Cortex of kidney (tissue), 1 donor: ENCODE measurements at places on chromosomes 13 and 19.

DNA sequence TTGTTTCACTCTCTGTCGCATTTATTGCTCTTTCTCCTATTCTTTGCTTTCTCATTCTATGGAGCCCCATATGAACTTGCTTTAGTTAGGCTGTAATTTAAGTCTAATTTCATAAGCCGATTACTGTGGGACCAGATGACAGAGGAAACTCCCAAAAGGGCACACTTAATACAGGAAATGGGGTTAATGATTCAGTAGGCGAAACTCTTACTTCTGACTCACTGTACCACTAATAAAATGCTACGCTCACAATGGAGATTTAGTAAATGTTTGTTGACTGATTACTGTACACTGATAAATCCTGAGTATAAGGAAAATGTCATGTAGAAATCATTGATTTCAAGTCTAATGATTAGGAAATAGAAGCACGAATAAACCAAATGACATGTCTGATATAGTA lies 276.4 kb downstream of the KLF5 start:
- no peak for DNase-seq

- no peak for DNase-seq
These were observed 12.7 kb downstream of the C19orf12 start for GRCh38 chr19:29702161-29702962.

DNA sequence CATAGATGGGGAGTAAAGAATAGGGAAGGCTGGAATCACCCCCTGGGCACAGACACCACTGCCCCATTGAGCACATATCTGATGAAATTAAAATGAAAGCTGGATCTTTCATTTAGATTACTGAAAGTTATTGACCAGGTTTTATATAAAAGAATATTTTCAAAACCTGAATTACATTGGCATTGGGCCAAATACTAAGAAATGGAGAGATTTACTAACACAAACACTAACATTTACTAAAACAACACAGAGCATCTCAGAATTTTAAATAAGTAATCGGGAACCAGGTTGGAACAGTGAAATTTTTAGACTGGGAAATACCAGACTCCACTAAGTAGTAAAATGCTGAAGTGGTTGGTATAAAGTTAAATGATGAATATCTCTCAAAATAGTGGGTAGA lies 88.9 kb downstream of the HS6ST3 start:
- no peak for DNase-seq

DNA sequence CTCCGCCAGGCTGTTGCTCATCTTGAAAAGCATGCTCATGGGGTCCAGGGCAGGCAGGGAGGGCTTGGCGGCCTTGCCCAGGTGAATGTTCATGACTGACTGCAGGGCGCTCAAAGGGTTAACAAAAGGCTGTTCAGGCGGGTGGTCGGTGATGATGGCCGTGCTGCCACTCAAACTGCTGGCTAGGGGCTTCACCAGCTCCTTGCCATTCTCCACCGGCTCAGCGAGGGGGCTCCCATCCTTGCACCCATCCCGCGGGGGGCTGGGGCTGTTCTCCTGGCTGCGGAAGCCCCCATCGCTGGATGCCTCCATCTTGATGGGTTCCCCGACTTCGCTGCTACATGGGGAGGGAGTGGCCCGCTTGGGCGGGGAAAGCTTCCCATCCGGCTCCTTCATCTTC lies 71.7 kb downstream of the TSHZ3 start:
- DNase-seq = no peak

GRCh38 chr13:74710006-74710405 lies 575.8 kb upstream of the KLF12 start:
- no peak for DNase-seq

DNA sequence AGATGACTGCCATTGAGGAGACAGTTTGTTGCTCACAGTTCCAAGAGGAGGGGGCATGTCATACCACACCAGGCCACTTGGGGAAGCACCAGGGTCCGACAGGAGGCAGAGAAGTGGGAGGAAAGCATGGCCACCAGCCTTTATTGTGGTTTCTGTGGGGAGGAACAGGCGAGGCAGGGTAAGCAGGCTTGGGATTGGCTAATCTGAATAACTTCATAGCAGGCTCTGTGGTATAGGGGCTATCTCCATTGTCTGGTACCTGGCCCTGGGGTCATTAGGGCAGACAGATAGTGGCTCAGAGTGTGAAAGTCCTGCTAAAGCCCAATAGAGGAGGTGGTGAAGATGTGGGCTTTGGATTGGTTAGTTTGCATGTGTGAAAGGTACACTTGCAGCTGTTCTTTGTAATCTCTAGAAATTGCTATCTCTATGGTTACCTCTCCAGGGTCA lies 35.5 kb downstream of the CBY2 start:
- no peak for DNase-seq

DNA sequence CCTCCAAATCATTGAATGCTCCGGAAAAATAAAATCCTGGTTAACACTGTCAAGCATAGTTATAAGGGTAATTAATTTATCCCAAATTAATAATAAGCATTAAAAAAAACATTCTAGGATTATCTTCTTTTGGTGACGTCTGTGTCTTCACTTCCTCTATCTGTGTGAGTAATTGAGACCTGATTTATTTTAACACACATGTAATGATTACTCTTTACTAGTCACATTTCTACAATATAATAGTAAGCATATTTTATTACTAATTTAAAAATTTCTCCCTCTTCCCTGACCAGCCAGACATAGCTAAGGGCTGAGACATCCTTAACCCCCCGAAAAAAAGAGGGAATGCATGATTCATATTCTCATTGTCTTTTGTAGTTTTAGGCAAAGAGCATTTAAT lies 2.3 kb downstream of the FNDC3A start:
- DNase-seq = no peak

DNA sequence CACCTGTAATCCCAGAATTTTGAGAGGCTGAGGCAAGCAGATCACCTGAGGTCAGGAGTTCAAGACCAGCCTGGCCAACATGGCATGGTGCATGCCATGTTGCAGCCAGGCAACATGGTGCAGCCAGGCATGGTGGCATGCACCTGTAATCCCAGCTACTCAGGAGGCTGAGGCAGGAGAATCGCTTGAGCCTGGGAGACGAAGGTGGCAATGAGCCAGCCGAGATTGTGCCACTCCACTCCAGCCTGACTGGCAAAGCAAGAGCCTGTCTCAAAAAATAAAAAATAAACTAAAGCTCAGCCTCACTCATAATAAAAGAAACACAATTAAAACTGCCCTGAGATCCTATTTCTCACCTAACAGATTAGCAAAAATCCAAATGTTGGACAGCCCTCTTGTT lies 49.7 kb upstream of the MAP3K10 start:
- no peak for DNase-seq

GRCh38 chr19:29886586-29886985 lies 55.5 kb upstream of the URI1 start:
- no peak for DNase-seq

- no peak for DNase-seq
These were observed 138.0 kb downstream of the LMO7 start for GRCh38 chr13:75774176-75774575.
